ENCODE measurements at places on chromosomes 1 and 21. TPM values are rescaled to one million over a fixed set of nuclear protein-coding genes. Genes with fewer than 3 reads are reported as not detected.

DNA sequence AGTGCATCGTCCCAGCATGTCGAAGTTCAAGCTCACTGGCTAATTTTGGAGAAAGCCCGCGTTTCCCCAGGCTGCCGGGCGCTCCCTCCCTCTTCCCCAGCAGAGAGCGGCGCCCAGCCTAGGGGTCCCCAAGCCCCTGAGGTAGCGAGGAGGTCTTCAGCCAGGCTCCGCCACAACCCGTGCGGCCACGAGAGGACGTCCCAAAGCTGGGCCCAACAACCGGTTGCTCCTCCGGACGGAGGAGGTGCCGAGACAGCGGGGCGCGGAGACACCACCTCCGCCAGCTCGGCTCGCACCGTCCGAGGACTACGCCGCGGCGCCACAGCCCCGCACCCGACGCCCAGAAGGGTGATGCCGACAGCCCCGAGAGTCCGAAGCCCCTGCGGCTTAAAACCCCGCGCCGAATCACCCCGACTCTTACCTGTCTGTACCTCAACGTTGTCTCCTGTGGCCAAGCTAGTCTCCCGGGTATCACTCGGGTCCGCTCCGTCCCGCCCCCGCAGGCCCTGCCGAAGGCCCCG, at the start of gene DENND2C:
TSS of gene DENND2C (minus strand) at position 488 of the 521 bp plus-strand sequence. CDS start 44,065 bp downstream, outside the sequence.
- peaks cover 13% of the 10 kb centered on the region for H3K4me1 ChIP-seq
- peak within 1 kb of the TSS; percentile 94 for H3K27ac ChIP-seq
- H3K4me3 ChIP-seq, result peak within 1 kb of the TSS; percentile 99
- no peaks in the 10 kb centered on the region for H3K36me3 ChIP-seq
- no peak for DNase-seq

DNA sequence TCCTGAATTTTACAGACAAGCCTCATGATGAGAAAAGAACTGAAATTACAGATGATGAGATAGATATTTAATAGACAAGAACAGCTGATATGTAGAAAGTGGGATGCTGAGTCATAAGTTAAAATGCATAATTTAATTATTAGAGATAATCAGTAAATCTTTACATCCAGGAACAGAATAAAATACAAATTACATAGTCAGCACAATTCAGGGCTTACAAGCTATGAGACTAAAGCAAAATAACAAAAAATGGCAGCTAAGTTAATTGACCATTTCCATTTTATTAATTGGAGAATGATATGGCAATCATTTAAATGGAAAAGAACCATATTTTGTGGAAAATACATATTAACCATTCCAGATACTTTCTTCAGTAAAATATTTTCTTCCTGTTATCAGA, 40.2 kb upstream of the MAN1A2 start:
- DNase-seq, result no peak
- H3K4me1 ChIP-seq, result peaks cover 1% of the 10 kb centered on the region
- no peak overlapping the region for H3K4me3 ChIP-seq

- peak overlapping the region; percentile 56 for H3K27ac ChIP-seq
- no peaks in the 10 kb centered on the region for H3K36me3 ChIP-seq
- DNase-seq, result peak; percentile 53
- peaks cover 68% of the 10 kb centered on the region for H3K4me1 ChIP-seq
- H3K4me3 ChIP-seq, result peak overlapping the region; percentile 72
Measured at GRCh38 chr1:27360159-27361043, 6.4 kb downstream of the MAP3K6 start.

DNA sequence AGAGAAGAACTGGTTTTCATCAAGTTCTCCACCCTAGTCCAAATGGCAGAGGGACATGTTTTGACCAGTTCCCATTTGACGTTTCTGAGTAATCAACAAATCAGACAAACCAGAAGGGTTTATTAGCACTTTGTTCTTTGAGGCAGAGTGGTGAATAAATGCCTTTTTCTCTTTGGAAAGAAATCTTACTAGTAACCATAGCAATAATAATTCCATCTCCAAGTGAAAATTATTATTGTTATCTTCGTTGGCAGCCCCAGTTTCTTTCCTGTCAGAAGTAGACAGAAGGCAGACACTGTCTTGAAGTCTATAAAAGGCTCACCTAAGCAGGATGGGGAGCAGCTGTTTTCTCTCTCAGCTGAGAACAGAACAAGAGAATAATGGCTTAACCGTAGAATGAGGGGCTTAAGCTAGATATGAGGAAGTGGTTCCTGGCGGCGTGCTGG, 391.6 kb downstream of the PBX1 start:
- H3K27ac ChIP-seq, result no peak overlapping the region
- no peaks in the 10 kb centered on the region for H3K27me3 ChIP-seq
- DNase-seq, result no peak
- no peaks in the 10 kb centered on the region for H3K4me1 ChIP-seq
- no peaks in the 10 kb centered on the region for H3K36me3 ChIP-seq

GRCh38 chr1:162376691-162377090, at the start of gene SPATA46:
Gene SPATA46, minus strand, starts transcription at chr1:162376854. Its CDS starts 64 bp downstream, at chr1:162376790.
- H3K27me3 ChIP-seq, result no peaks in the 10 kb centered on the region
- no peaks in the 10 kb centered on the region for H3K36me3 ChIP-seq
- DNase-seq, result no peak
- H3K4me3 ChIP-seq, result no peak within 1 kb of the TSS
- no peak within 1 kb of the TSS for H3K27ac ChIP-seq

DNA sequence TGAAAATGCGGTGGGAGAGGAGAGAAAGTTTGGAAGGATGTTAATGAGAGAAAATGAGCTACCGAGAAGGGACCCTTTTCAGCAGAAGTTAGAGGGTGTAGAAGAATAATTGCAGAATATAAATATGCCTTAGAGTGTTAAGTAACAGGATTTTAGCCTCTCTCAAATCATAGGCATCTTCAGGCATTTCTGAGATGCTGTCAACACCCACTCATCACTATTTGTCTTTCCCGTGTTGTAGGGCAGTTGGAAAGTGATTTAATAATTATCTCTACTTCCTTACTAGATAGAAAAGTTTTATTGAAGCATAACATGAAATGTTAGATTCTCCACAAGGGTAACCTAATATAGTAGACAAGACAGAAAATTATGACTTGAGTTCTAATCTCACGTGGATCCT, 96.4 kb upstream of the RGS4 start:
- H3K36me3 ChIP-seq, result no peaks in the 10 kb centered on the region
- DNase-seq, result no peak
- H3K4me1 ChIP-seq, result no peaks in the 10 kb centered on the region
- H3K4me3 ChIP-seq, result no peak overlapping the region

- no peaks in the 10 kb centered on the region for H3K36me3 ChIP-seq
- no peak overlapping the region for H3K4me3 ChIP-seq
- peaks cover 6% of the 10 kb centered on the region for H3K4me1 ChIP-seq
Measured at GRCh38 chr1:169491845-169492281, 6.1 kb upstream of the SLC19A2 start.

DNA sequence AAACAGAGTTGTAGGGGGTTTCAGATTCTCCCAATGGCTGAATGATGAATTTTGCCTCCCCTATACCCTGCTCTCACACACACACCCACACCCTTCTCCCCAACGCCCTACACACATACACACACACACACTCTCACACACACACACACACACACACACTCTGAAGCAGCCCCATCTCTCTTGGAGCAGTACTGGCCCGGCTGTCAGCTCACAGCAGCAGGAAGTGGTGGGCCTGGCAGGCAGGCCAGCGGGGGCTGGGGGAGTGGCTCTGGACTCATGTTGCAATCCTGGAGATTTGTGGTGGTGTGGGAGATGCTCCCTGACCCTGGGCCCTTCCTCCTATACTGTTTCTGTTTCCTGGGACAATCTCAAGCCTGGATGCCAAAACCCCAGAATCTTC, 2.2 kb downstream of the IKBKE start:
- peak overlapping the region; percentile 90 for H3K27ac ChIP-seq
- no peaks in the 10 kb centered on the region for H3K36me3 ChIP-seq
- no peaks in the 10 kb centered on the region for H3K27me3 ChIP-seq
- peak overlapping the region; percentile 96 for H3K4me3 ChIP-seq
- peaks cover 47% of the 10 kb centered on the region for H3K4me1 ChIP-seq

DNA sequence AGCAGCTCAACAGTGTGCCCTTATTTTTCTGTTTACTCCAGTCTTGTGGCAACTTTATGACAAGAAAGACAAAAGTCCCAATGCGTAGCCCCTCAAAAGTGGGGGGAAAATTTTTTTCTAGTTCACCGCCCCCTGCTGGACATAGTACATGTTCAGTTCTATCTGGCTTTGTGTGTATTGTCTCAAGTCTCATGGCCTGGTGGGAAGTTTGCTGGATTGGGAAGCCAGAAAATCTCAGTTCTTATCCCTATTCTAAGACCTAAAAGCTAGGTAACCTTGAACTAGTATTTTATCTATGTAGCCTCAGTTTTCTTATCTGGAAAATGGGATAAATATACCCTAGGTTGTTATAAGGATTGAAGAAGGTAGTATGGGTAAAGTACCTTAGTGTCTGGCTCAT, 55.8 kb upstream of the LDLRAP1 start:
- H3K4me1 ChIP-seq, result peaks cover 3% of the 10 kb centered on the region
- H3K27me3 ChIP-seq, result no peaks in the 10 kb centered on the region
- no peak for DNase-seq
- H3K4me3 ChIP-seq, result no peak overlapping the region

GRCh38 chr1:117871013-117871412, 58.4 kb downstream of the GDAP2 start:
- H3K4me1 ChIP-seq, result no peaks in the 10 kb centered on the region
- H3K36me3 ChIP-seq, result peaks cover 96% of the 10 kb centered on the region
- no peaks in the 10 kb centered on the region for H3K27me3 ChIP-seq
- DNase-seq, result no peak
- H3K27ac ChIP-seq, result no peak overlapping the region
- H3K4me3 ChIP-seq, result no peak overlapping the region

- H3K27me3 ChIP-seq, result peaks cover 4% of the 10 kb centered on the region
- H3K27ac ChIP-seq, result no peak overlapping the region
- DNase-seq, result no peak
- no peaks in the 10 kb centered on the region for H3K36me3 ChIP-seq
- peaks cover 8% of the 10 kb centered on the region for H3K4me1 ChIP-seq
Measured at GRCh38 chr1:54124472-54124871, 28.3 kb downstream of the CDCP2 start.

DNA sequence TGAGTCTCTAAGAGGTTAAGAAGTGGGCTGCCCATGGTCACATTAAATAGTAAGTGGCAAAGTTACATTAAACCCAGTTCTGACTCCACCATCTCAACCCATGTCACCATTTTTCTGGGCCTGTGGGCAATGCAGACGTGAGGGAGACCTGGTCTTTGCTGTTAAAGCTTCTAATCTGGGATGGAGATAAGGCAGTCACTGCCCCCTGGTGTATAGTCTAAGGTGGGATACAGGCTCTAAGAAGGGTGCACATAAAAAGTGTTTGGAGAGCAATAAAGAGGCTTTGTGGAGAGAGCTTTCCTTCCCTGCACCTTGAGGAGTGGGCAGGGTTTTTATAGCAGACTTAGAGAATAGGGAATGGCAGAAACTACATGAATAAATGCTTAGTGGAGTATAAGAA, 141.3 kb downstream of the ROR1 start:
- H3K4me1 ChIP-seq, result no peaks in the 10 kb centered on the region
- no peak overlapping the region for H3K4me3 ChIP-seq
- H3K27ac ChIP-seq, result no peak overlapping the region
- no peaks in the 10 kb centered on the region for H3K36me3 ChIP-seq

DNA sequence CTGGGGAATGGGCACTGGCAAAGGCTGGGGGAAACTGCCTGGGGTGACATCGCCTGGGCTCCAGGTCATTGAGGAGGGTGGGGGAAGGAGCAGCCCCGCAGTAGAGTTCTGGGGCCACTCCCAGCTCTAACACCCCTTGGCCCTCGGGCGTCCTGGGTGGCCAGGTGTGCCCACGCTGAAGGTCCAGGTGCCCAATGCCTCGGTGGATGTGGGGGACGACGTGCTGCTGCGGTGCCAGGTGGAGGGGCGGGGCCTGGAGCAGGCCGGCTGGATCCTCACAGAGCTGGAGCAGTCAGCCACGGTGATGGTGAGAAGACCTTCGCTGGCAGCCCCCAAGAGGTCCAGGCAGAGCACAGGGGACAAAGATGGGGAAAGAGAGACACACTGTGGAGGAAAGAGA, 7.7 kb downstream of the NTRK1 start:
- H3K36me3 ChIP-seq, result no peaks in the 10 kb centered on the region
- no peak overlapping the region for H3K27ac ChIP-seq
- DNase-seq, result no peak
- peaks cover 12% of the 10 kb centered on the region for H3K27me3 ChIP-seq
- no peak overlapping the region for H3K4me3 ChIP-seq
- peaks cover 5% of the 10 kb centered on the region for H3K4me1 ChIP-seq

- peaks cover 3% of the 10 kb centered on the region for H3K36me3 ChIP-seq
- H3K4me1 ChIP-seq, result peaks cover 42% of the 10 kb centered on the region
- H3K27ac ChIP-seq, result no peak overlapping the region
Measured at GRCh38 chr1:89728381-89728780, 92.5 kb upstream of the LRRC8D start.

- no peak for DNase-seq
- no peaks in the 10 kb centered on the region for H3K27me3 ChIP-seq
- H3K36me3 ChIP-seq, result no peaks in the 10 kb centered on the region
- no peak overlapping the region for H3K27ac ChIP-seq
Measured at GRCh38 chr1:61727544-61727943, 2.6 kb upstream of the TM2D1 start.

GRCh38 chr1:26276432-26276838, 3.5 kb upstream of the SH3BGRL3 start:
- peaks cover 10% of the 10 kb centered on the region for H3K36me3 ChIP-seq
- H3K27ac ChIP-seq, result peak overlapping the region; percentile 98
- H3K4me1 ChIP-seq, result peaks cover 64% of the 10 kb centered on the region
- no peak for DNase-seq
- H3K4me3 ChIP-seq, result peak overlapping the region; percentile 71

DNA sequence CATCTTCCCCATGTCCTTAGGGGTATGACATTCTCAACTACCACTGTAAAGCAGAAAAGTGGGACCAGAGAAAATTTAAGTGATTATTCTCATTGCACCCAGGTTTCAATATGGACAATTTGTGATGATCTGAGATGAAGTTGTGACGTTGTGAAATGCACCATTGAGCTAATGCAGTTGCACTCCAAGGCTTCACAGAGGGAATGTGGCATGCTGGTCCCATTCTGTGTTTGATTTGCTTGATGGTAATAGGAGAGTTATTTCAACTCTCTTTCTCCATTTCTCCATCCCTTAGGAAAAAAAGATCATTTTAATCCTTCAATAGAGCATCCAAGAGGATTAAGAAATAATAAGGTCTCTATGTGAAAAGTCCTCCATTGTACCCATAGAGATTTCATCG, 136.6 kb downstream of the SLC30A10 start:
- peaks cover 7% of the 10 kb centered on the region for H3K27me3 ChIP-seq
- H3K4me1 ChIP-seq, result no peaks in the 10 kb centered on the region
- H3K27ac ChIP-seq, result no peak overlapping the region

DNA sequence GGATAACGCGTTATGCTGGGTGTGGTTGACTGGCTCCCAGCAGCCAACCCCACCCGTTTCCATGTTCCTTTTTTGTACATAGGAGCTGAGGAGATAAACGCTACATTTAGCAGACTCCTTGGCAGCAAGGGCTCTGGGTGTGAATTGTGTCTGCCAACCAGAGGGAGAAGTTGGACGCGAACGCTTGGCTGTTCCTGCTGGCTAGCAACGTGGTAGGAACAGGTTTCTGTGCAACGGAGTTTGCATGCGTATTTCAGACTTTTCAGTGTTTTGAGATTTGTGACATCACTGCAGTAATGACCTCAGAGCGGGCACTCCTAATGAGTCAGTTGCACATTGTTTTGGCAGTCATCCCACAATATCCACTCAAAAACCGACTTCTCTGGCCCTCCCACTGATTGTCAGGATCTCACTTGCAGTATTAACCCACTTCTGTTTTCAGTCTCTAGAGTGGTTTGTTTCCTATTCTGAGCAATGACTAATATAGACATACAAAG, 98.7 kb upstream of the RGS1 start:
- no peak for DNase-seq
- no peak overlapping the region for H3K27ac ChIP-seq

HSPB7 gene
- not detected for total RNA-seq

KRTAP19-3 gene
- not detected for total RNA-seq

NPR1 gene
- total RNA-seq, result not detected

IARS2 gene
- total RNA-seq, result 44.5 TPM

OBSCN gene
- total RNA-seq, result 99.3 TPM

SPATC1L gene
- total RNA-seq, result 11.2 TPM

KRTAP11-1 gene
- not detected for total RNA-seq

CR1 gene
- total RNA-seq, result 5.1 TPM

DMRTA2 gene
- total RNA-seq, result not detected

C8A gene
- total RNA-seq, result not detected

All from naive thymus-derived CD8-positive, alpha-beta T cell (primary cell).